ENCODE measurements at places on chromosomes 2 and 18.

DNA sequence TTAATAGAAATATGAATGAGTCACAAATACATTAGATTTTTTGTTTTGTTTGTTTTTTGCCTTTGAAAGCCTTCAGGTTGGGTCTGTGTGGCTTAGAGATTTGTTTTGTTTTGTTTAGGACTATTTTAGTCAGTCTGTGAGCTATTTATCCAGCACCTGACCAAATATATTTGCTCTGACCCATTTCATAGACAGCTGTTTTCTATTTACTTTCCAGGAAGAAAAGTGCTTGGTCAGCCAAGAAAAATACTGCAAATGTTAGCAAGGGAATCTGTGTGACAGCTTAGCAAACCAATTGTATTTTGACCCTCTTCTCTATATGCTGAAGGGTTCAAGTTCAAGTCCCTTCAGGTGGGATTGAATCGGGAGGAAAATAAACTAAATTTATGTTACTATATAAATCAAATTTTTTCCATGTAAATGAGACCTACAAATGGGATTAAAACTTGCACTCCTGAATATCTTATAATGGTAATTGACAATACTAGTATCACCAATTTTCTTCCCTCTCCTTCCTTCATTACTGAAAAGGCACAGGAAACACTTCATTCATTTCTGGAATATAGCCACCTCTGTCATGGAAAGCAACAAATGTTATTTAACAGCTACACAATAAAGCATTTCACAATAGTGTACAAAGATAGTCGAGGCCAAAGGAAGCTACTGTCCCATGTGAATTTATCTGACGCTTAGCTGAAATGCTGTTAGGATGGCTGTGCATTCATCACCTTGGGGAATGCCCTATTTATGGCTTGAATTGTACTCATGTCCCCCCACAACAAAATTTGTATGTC lies 23.1 kb upstream of the KLF7 start:
- no peak for DNase-seq

DNA sequence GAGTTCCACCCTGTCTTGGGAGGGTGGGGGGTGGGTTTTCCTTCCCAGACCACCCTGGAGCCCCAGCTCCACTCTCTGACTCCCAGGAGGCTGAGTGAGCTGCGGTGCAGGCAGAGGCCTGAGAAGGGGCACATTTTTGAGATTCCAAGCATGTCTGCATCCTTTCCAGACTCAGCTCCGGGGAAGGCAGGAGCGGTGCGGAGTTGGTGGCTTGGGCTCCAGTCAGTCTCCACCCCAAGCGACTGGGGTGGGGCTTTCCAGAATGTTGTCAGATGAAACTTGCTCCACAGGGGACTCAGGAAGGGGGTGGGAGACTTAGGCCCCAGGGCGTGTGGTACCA lies 44.2 kb upstream of the HS6ST1 start:
- no peak for DNase-seq

- DNase-seq: no peak
These were observed 34.7 kb upstream of the ZSWIM2 start for GRCh38 chr2:186883666-186884065.

GRCh38 chr2:66490588-66491001 lies 55.7 kb downstream of the MEIS1 start:
- no peak for DNase-seq

DNA sequence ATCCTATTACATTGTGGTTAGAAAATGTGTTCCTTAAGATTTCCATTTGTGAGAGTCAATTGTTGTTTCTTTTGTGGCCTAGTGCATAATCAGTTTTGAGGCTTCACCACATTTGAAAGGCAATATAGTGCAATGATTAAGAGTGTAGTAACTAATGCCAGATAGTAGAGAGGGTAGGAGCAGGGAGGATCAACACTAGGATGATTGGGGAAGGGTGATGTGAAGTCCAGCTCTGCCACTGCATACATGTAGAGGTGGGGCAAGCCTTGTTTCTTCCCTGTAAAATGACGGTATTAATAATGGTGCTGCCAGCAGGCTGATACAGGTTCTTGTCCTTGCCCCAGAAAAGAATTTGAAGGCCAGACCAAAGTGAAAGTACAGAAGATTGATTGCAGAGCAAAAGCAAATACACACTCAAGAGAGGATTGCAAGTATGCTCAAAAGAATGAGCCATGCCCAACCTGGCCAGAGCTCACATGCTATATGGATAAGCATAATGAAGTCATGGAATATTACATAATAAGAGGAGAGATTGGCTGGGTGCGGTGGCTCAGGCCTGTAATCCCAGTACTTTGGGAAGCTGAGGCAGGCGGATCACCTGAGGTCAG lies 8.0 kb downstream of the SP100 start:
- DNase-seq: no peak

- no peak for DNase-seq
These were observed 145.2 kb upstream of the TPO start for GRCh38 chr2:1268034-1268433.

GRCh38 chr18:24538414-24539264 lies 78.2 kb downstream of the HRH4 start:
- no peak for DNase-seq

All from C1 segment of cervical spinal cord (tissue), 14 donors.